T47D (cell line): ENCODE measurements at places on chromosomes 7 and 10.

- no peak for DNase-seq
Observed at GRCh38 chr7:42878303-42878702, 33.6 kb downstream of the C7orf25 start.

GRCh38 chr10:130189608-130190054 is 53.4 kb downstream of the GLRX3 start:
- DNase-seq = no peak

DNA sequence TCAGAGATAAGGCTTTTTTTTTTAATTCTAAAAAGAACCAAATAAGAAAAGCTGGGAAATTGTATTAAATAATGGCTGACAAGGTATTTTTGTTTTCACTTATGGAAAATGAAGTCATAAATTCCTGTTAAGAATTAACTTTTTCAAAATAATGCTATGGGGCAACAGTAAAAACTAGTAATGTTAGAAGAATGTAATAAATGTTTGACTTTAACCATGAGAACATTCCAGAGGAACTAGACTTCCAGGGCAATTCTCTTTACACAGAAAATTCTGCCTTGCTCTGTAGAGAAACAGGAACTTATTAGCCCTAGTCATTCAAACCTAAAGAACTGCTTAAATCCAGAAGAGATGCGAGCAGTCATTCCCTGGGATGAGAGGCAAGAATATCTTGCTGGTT is 571.1 kb downstream of the IPMK start:
- peak; percentile 69 for DNase-seq

DNA sequence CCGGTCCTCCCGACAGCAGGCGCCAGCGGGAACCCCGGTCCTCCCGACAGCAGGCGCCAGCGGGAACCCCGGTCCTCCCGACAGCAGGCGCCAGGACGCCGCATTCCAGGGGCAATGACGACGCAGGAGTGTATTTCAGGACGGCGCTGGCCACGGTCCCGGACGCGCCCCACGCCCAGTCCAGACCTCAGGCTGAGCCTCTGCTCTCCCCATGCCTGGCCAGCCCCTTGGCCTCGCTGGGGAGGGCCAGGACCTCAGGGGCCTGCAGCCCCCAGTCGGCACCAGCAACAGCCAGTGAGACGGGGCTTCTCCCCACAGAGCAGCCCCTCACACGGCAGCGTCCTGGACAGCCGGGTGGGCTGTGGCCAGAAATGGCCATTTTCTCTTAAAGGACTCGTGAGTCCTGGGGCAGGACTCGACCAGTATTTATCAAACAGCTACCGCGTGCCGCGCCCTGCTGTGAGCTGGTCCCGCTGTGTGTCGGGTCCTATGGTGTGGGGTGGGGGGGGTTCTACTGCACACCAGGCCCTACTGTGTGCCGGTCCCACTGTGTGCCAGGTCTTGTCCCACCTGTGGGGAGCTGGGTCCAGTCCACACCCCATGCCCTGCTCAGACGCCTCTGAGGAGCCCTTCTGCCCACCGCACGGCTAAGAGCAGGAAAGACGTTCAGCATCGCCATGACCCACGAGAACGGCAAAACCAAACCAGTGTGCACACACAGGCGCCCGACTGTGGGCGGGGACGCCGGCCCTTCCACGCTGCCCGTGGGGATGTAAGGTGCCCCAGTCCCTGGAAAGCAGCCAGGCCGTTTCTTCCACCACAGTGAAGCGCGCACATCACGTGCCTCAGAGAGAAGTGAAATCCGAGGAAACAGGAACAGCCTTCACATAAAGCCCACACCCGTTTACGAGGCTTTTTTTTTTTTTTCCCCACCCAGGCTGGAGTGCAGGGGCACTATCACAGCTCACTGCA is 33.3 kb downstream of the GET4 start:
- DNase-seq = no peak

DNA sequence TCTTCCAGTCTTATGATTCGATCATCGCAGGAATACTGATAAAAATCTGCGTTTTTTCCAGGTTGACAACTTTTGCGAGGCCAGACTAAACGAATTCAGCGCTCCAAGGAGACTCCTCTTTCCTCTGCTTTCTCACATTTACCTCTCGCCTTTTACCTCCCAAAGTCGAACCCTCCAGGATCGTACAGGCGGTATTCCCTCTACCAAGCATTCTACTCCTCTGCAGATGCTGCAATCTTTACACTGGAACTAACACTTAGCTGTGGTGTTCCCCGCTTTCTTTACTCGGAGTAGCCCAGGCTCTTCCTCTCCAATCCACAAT is 449 bp downstream of the NUDT5 start:
- DNase-seq = peak; percentile 33

DNA sequence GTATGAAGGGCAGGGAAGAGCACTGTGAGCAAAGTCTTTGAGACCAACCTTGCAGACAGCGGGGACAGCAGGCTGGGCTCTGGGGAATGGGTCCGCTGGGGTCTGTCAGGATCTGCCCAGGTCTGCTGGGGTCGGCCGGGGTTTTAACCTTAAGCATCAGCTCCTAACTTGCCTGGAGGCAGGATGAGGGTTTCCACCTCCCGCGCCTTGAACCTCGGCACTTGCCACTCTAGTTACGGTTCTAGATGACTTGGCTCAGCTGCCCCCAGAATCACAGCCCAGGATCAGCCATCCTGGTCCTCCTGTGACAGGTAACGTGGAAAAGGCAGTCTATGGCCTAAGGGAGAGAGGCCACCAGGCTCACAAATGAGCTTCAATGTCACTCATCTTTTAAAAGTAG is 50.4 kb upstream of the CACUL1 start:
- DNase-seq = no peak

GRCh38 chr7:90180649-90181048 is 26.4 kb downstream of the STEAP1 start:
- DNase-seq = peak; percentile 74

GRCh38 chr10:84237199-84238051 is 3.9 kb downstream of the LRIT1 start:
- DNase-seq = no peak

DNA sequence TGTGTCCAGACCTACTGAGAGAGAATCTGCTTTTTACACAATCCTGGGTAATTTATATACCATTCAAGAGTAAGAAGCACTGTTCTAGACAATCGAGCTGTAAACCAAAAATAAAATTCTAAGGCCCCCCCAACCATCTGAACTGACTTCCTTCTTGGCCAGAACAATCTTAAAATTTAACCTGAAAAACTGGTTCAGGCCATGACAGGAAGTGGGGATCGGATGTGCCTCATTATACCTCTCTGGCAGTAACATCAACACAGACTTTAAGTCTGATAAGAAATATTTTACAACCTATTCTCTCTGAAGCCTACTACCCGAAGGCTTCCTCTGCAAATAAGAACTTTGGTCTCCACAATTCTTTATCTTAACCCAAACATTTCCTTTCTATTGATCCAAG is 75.2 kb upstream of the KIF5B start:
- no peak for DNase-seq

DNA sequence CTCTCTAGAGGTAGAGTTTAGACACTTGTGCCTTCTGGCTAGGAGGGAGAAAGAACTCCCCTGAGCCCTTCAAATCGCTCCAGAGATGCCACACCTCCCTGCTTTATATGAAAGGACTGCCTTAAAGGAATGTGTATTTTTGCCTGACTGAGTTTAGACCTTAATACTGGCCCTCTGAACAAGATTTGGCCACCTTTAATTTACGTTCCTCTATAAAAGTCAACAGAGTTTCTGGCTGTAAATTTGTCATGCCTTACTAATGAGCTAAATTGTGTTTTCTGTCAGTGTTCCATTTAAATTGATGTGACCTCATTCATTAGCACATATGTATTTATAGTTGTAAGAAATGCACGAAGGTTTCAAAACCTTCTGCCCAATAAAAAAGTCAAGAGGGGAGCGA is 48.0 kb downstream of the SEMA3C start:
- no peak for DNase-seq

GRCh38 chr7:140023728-140024127 is 39.0 kb downstream of the PARP12 start:
- DNase-seq = no peak

GRCh38 chr10:8424555-8425211 is 370.2 kb downstream of the GATA3 start:
- DNase-seq = no peak

GRCh38 chr7:38461887-38462286 is 169.3 kb downstream of the AMPH start:
- no peak for DNase-seq
